ENCODE measurements at places on chromosomes 11 and 22.

DNA sequence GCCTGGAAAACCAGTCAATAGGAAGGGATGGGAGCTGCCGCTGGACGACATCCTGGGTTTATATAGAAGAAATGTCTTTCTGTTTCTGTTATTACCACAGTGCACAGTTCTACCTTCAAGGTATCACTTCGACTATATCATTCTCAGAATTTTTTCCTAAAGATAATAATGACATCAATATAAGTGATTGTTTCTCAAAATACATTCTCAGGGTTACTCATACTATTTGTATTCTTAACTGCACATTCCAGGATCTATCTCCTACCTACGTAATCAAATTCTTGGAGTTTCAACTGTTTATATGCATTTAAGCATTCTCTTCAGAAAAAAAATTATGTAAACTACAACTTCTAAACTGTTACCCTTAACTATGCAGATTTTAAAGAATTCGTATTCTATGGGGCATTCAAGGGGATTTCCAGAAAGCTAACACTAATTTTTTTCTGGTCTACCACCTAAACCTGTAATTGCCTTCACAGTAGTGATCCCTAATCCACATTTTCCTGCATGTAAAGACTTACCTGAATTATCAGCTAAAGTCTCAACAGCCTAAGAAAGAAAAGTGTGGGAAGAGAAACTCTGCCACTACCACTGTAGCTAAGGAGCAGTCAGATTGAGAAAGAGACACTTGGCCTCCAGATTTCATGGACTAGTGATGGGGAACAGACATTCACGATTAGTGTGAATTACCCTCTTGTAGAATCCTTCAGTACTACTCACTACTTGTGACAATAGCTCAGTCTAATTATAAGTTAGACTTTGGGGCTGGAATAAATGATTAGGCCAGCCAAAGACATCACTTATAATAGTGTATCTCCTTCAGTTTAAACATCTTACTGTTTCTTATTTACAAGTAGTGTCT lies at the start of gene OR51B5:
TSS of gene OR51B5 (minus strand) at position 51 of the 862 bp plus-strand sequence. CDS start at position 51, 0 bp downstream.
- no peak for DNase-seq

DNA sequence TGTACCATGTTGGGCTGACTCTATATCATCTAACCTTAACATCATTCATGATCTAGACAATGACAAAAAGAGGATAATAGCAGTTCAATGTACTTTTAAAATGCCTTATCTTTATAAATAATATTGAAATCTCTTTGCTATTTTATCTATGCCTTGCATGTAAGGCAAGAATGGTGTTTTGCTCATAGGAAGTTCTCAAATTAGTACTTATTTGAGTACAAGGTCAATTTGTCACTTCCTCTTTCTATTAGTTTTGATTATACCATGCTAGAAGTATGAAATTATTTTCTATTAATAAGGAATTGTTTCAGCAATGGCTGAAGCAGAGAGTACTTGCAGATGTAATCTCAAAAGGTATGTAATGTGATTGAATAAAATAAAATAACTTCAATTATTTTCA lies 1285.4 kb upstream of the TENM4 start:
- no peak for DNase-seq

- DNase-seq: no peak
Observed at GRCh38 chr11:15728207-15728606, 613.5 kb downstream of the INSC start.

GRCh38 chr22:48393041-48393370 lies 1434.7 kb downstream of the BRD1 start:
- no peak for DNase-seq

- no peak for DNase-seq
Observed at GRCh38 chr11:82843057-82843795, 57.0 kb downstream of the PRCP start.
